EH (cell line): ENCODE measurements at places on chromosomes 5 and 9.

- DNase-seq, result peak; percentile 15
These were observed 23.4 kb downstream of the CETN3 start for GRCh38 chr5:90386099-90386710.

DNA sequence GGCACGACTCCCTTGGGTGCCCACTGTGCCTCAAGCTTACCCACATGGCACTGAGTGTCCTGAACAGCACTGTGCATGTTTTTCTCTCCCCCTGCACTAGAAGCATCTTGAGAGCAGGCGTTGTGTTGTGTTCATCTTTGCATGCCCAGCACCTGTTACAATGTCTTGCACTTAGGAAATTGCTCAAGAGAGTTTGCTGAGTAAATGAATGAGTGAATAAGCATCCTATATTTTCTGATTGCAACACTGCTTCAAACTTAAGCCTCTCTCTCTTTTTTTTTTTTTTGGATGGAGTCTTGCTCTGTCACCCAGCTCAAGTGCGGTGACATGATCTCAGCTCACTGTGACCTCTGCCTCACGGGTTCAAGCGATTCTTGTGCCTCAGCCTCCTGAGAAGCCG lies 94.5 kb downstream of the LMNB1 start:
- no peak for DNase-seq

DNA sequence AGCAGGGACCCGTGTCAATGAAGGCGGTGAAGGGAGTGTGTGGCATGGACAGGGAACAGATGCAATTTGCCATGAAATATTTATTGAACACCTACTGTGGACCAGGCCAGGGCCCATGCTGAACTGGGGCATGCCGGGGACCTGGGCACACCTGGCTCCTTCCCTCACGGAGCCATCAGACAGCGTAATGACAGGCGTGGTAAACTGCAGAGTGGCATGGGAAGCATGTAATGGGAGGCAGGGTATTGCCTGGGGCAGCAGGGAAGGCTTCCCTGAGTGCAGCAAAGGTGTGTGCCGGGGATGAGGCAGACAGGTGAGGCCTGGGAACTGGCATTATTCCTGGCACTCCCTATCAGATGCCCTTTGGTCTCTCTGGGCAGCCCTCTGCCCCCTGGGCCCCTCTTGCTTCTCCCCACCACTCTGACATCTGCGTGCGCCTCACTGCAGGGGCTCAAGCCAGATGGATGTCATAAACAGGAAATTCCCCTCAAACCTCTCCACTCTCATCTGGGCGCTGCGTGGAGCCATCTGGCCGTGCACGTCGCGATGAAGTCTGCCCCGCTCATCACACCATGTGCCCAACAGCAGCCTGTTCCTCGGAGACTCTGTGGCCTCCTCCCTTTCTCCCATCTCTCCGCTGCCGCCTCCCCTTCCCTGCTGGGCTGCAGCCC lies 67.6 kb downstream of the HMCN2 start:
- peak; percentile 25 for DNase-seq

- no peak for DNase-seq
These were observed 27.9 kb upstream of the FBXL7 start for GRCh38 chr5:15472116-15472515.

- no peak for DNase-seq
These were observed 42.0 kb downstream of the IQGAP2 start for GRCh38 chr5:76445063-76445462.

DNA sequence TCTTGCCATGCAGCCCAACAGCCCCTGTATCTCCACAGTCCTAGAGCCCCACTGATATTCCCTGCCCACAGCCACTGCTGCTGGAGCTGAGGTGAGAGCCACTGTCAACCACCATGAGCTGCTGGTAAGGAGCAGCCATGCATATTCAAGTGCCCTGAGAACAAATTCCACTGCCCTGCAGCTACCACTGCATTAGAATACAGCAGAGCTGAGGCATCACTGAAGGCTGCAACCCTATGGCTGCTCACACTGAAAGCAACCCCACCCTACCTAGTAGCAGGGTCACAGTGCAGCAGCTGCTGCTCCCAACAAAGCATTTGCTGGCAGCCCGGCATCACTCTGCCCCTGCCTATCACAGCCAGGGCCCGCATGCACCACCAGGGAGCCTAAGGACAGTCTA lies 68.6 kb downstream of the SKIC3 start:
- no peak for DNase-seq

GRCh38 chr5:89942171-89942570 lies 467.4 kb downstream of the CETN3 start:
- DNase-seq, result no peak

DNA sequence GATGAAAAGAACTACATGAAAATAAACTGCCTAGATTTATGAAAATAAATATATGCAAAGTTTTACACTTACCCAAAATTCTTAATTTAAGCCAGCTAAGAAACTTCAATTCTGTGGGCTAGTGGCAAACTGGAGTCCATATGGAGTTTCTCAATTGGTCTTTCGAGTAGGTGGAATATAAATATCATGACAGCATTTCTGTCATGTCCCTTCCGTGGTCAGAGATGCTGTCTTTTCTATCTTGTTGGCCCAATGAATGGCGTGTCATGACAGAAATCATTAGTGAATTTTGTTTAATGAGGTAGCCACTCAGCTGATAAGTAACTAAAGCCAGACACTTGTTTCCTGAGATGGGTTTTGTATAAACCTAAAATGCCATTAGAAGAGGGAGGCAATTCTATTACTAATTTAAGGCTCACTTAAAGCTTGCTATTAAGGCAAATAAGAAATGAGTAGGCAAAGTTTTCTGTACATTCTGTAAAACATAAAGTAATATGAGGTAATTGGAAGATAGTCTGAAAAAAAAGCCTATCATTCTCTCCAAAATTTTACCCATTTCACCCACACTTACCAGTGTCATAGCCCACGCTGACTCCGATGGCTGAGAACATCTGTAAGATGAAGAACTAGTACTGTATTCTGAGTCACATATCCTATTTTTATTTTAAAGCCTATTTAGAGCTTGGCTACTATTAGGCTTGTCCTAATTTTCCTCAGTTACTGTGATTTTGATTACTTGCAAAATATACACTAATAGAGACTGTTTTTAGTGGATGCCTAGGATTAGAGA lies 419.3 kb upstream of the MEF2C start:
- DNase-seq, result no peak

- DNase-seq, result no peak
These were observed 84.7 kb downstream of the DOCK2 start for GRCh38 chr5:169721771-169722170.

GRCh38 chr9:127538849-127539258 lies 73.2 kb upstream of the STXBP1 start:
- DNase-seq, result peak; percentile 91
